ENCODE measurements at places on chromosomes 1 and 21. TPM values are rescaled to one million over a fixed set of nuclear protein-coding genes. Genes with fewer than 3 reads are reported as not detected.

GRCh38 chr1:115059316-115059715 is 29.7 kb downstream of the TSHB start:
- H3K4me3 ChIP-seq: no peak overlapping the region
- DNase-seq: no peak
- H3K4me1 ChIP-seq: peaks cover 45% of the 10 kb centered on the region

DNA sequence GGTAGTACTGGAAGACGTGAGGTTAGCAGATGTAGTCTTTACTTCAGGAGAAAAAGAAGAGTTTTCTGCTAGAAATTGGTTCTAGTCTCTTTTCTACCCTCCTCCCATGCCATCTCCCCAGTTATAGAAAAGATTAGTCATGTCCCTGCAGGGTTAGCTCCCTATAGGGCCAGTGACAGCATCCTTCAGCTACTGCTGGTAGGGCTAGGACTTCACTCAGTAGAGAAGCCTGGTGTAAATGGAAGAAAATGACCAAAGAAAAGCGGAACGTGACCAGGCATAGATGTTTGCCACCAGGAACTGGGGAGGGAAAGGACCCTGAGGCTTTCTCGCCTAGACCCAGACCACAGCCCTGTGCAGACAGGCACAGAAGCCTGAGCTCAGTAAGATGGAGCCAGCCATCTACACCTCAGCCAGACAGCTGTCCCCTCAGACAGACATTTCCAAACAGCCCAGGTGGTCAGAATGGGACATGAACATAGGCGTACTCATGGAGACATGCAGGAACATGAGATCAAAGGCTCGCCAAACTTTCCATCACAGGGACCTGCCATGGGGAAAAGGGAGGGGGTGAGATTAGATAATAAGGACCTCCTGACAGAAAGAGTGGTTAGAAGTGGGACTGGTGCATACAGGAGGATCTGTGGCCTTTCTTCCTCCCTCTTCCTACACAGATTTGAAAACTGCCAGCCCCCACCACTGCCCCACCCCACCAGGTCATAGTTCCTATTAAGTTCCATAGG is 23.5 kb upstream of the SLAMF9 start:
- no peaks in the 10 kb centered on the region for H3K36me3 ChIP-seq
- no peak overlapping the region for H3K4me3 ChIP-seq
- no peak overlapping the region for H3K27ac ChIP-seq
- H3K4me1 ChIP-seq: no peaks in the 10 kb centered on the region
- peak; percentile 87 for DNase-seq

- no peak overlapping the region for H3K27ac ChIP-seq
- no peak for DNase-seq
These were observed 33.1 kb upstream of the SAMD11 start for GRCh38 chr1:890661-891060.

- no peaks in the 10 kb centered on the region for H3K36me3 ChIP-seq
- no peak overlapping the region for H3K4me3 ChIP-seq
- no peak for DNase-seq
- no peak overlapping the region for H3K27ac ChIP-seq
- H3K27me3 ChIP-seq: no peaks in the 10 kb centered on the region
These were observed 11.2 kb upstream of the GSTM4 start for GRCh38 chr1:109644670-109645069.

- no peak overlapping the region for H3K4me3 ChIP-seq
- H3K27me3 ChIP-seq: no peaks in the 10 kb centered on the region
- peaks cover 10% of the 10 kb centered on the region for H3K4me1 ChIP-seq
- DNase-seq: no peak
- H3K36me3 ChIP-seq: no peaks in the 10 kb centered on the region
- no peak overlapping the region for H3K27ac ChIP-seq
These were observed 363.1 kb upstream of the ADGRL2 start for GRCh38 chr1:81437649-81438048.

DNA sequence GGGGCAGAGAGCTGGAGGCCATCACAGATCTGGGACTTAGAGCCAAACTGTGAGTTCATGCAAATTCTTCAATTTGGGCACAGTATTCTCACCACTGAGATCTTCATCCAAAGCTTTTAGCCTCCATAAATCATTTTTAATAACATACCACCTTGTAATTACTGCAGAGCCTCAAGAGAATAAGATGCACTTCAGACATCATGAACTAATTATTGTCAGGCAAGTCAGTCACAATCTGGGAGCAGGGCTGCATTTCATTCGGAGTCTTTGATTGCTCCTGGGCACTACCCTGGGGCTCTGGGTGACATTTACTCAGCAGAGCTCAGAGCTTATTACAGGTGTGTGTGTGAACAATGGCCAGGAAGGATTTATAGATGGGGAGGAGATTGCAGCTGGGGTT is 623.7 kb downstream of the PTPRU start:
- no peak overlapping the region for H3K27ac ChIP-seq
- H3K4me1 ChIP-seq: no peaks in the 10 kb centered on the region
- no peaks in the 10 kb centered on the region for H3K27me3 ChIP-seq
- DNase-seq: no peak
- no peak overlapping the region for H3K4me3 ChIP-seq
- no peaks in the 10 kb centered on the region for H3K36me3 ChIP-seq

The WDR64 gene
- total RNA-seq: not detected

The CD244 gene
- total RNA-seq: not detected

The KCNE2 gene
- not detected for total RNA-seq

The FAM43B gene
- 4.2 TPM for total RNA-seq
